NCI-H2081 treated with DMSO at 0.1 percent for 48 hours (cell line): ENCODE measurements at places on chromosomes 1 and 21.

GRCh38 chr1:173043253-173043652 is 7.5 kb downstream of the TNFSF18 start:
- no peak for DNase-seq

- DNase-seq: no peak
Observed at GRCh38 chr1:48025076-48025475, 27.9 kb upstream of the TRABD2B start.

GRCh38 chr1:241081473-241081872 is 275.5 kb downstream of the RGS7 start:
- DNase-seq: no peak

GRCh38 chr1:225768662-225769426 is 8.8 kb upstream of the SRP9 start:
- no peak for DNase-seq

DNA sequence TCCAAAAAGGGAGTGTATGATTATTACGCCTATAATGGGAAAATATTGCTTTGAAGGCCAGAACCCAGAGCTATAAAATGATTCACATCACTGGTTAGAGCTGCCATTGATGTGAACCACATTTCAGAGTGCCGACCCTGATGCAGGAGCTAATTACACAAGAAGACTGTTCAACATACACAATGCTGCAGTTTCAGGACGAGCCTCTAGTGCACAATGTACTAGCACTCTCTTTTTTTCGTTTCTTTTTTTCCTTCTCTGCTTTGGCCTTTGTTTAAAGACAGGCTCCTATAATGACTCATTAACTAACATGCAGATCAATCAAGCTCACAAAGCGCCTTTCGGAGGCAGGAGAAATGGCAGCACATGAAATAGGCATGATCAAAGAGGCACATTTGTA is 66.0 kb upstream of the HMGB4 start:
- DNase-seq: no peak

DNA sequence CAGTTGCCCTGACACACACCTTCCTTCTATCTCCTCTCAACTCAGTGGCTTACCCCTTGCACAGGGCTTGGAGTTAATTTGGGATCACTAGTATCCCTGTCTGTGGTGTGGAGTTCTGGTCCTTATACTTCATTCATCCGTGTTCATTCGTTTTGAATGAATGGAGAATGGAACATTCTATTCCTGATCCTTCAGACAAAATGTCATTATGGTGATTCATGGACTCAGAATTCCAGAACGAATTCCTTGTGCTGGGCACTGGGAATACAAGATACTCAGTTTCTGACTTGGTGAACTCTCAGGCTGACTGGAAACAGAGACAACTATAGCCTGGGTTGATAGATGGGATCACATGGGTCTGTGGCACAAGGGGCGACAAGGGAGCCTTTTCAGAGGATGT is 49.9 kb upstream of the TRABD2B start:
- no peak for DNase-seq

GRCh38 chr1:215416497-215416896 is 150.6 kb upstream of the KCTD3 start:
- DNase-seq: no peak

GRCh38 chr1:87044424-87044823 is 130.0 kb downstream of the HS2ST1 start:
- DNase-seq: no peak

- DNase-seq: no peak
Observed at GRCh38 chr21:18340387-18340942, 63.1 kb downstream of the TMPRSS15 start.

- no peak for DNase-seq
Observed at GRCh38 chr1:182200025-182200812, 138.7 kb upstream of the ZNF648 start.

DNA sequence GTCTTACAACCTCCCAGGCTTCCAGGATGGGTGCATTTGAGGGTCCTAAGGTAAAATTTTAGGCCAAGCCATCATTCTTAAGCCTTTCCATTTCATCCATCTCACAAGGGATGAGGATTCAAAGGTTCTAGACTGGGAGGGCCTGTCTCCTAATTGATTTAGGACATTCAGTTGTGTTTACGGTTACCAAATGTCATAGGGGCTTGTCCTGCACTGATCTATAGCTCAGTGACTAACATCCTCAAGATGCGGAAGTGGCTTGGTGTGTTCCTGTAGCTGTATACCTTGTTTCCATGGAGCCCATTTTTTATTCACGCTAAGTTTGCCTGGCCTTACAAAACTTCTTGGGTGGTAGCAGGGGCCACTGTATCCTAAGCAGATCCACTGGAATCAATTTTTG is 52.8 kb downstream of the DUSP10 start:
- DNase-seq: no peak

DNA sequence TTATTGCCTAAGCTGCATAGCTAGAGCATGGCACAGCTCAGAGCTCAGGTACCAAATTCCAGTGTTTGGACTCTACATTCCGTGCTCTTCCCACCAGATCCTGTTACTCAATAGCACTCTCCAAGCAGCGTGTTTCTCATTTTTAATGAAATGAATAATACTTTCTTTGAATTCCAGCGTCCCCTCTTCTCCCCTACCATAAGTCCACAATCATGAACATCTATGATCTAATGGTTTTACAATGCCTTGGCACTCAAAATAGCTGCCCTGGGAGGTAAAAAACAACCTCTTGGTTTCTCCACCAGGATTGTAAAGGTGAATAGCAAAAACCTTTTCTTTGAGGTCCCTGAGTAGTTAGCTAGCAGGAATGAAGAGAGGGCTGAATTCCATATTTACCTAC is 480.0 kb upstream of the PKN2 start:
- DNase-seq: no peak

DNA sequence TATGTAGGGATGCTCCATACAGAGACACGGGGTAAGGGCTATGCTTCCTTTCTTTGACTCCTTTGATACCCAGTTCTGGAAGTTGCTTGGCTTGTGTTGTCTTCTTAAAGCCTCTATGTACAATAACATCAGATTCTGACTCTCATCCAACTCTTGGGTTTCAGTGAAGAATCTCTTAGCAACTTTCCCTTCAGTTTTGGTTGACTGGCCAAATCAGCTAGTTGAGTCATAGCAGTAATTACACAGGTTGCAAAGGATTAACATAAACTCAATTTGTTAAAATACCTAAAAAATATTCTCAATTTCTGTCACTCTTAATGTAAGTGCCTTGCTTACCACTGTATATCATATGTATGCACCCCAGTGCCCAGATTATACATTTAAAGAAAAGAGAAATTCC is 9.2 kb downstream of the CD1E start:
- DNase-seq: no peak

GRCh38 chr1:99786751-99787501 is 20.5 kb upstream of the FRRS1 start:
- DNase-seq: no peak

DNA sequence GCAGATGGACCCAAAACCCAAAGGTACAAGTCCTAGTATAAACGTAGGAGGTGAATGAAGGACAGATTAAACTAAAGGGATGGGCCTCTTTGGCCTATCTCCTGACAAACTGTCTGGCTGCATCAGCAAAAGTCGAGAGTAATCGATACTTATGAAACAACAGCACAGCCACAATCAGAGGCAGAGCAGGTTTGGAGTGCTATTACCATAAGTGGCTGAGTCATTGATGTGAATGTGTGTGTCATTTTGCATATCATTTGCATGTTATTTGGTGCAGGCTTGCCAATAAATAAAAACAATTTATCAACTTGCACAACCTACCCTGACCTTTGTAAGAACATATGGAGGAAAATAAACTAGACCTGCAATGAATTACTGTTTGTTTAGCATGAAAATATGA is 283.1 kb downstream of the NUF2 start:
- no peak for DNase-seq

DNA sequence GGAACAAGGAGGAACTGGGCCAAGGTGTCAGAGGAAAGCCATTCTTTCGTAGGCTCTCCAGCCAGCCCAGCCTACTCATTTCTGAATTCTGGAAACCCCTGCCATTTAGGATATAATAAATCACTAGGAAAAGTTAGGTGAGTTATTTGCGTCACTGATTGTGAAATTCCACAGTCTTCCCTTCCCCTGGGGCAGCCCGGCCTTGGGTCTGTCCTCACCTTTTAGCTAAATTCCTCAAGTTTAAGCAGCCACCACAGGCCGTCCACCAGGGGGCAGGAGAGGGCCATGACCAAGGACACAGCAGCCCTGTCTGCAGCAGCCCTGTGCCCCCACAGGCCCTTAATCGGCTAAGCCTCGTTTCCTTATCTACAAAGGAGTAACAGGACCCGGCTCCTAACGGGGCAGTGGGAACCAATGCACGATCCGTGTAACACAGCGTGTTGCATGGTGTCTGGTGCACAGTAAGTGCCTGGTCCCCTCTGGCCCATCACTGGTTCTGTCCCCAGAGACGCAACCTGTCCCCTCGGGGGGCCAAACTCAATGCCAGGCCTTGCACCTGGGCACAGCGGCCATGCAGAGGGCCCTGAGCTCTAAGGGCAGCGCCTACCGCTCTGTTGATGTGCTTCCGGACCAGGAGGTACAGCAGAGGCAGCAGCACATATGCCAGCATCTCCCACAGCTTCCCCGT is 18.1 kb downstream of the GPR157 start:
- DNase-seq: no peak

GRCh38 chr1:232462213-232462612 is 167.7 kb downstream of the SIPA1L2 start:
- no peak for DNase-seq

- peak; percentile 53 for DNase-seq
Observed at GRCh38 chr1:205977402-205978014, 25.7 kb downstream of the RAB7B start.

DNA sequence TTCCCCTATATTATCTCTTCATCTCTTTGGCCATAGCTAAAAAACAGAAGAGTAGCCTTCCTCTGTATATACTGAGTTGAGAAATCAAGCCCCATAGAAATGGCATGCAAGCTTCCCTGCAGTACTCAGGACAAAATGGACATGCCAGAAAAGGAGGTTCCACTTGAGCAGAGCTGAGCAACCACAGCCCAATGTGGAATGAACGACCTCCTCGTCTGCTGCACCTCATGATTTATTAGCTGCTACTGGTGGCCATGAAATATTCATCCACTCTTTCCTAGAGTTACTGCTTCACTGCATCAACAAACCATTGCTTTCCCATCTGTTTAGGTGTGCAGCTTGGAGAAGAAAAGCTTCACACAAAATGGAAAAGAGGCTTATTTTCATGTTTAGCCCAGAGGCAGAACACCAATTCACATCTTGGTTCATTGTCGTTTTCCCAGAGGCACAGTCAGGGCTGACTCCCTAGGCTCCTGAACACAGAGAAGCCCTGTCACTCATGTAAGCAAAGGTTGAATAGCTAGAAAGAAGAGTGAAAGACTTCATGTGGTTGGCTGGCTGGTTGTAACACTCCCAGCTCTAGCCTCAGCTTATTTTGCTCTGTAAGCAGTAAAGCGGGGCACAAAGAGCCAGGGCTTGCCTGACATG is 148.0 kb downstream of the TSEN15 start:
- no peak for DNase-seq

DNA sequence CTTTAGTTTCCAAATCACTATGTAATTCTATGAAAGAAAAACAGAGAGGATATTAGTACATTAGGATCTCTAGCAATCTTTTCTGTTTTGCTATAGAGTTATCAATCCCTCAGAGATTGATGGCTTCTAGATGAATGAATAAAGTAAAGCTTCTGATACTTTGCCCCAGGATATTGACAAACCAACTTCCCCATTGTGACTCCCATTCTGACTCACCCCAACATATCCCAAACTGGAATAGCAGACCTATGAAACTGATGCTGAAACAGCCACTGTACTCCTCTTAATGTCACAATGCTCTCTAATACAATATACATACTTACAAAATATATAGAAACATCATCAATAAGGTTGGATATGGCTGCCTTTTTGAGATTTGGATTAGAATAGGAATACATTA is 442.1 kb upstream of the NR5A2 start:
- DNase-seq: no peak

DNA sequence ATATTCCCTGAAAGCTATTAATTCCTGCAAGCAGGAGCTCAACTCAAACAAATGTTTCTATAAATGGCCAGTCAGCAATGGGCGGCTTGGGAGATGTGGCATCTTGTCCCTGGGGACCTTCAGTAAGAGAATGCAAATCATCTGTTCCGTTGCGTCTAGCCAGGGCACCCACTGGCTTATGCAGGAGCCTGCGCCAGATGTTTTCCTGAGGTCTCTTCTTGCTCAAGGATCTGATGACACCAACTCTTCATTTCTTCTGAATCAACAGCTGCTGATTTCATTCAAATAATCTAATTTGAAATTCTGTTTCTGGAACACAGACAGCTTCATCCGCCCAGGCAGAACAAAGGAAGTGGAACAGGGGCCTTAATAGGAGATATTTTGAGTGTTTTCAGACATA is 70.0 kb upstream of the AJAP1 start:
- DNase-seq: no peak
